Muscle of arm (tissue), 14 donors: ENCODE measurements at places on chromosomes 16 and 17. TPM values are rescaled to one million over a fixed set of nuclear protein-coding genes. Genes with fewer than 3 reads are reported as not detected.

- no peak for DNase-seq
Measured at GRCh38 chr16:21590796-21591195, 8.6 kb upstream of the METTL9 start.

DNA sequence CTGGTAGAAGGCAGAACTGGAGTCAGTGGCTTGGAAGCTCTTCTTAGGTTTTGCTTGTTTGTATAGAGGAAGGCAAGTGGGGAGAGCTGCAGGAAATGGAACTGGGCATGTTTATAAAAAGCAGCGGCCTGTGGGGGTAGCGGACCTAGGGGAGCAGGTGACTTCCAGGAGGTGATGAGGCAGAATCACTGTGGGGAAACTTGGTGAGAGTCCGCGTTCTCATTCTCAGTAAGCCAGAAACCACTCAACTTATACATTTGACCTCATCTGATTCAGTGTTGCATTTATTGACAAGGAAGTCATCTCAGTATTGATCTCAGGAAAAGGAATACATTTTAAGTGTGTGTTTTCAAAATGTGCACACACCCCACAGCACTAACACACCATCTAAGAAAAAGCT lies 299.8 kb downstream of the CNTNAP4 start:
- no peak for DNase-seq

DNA sequence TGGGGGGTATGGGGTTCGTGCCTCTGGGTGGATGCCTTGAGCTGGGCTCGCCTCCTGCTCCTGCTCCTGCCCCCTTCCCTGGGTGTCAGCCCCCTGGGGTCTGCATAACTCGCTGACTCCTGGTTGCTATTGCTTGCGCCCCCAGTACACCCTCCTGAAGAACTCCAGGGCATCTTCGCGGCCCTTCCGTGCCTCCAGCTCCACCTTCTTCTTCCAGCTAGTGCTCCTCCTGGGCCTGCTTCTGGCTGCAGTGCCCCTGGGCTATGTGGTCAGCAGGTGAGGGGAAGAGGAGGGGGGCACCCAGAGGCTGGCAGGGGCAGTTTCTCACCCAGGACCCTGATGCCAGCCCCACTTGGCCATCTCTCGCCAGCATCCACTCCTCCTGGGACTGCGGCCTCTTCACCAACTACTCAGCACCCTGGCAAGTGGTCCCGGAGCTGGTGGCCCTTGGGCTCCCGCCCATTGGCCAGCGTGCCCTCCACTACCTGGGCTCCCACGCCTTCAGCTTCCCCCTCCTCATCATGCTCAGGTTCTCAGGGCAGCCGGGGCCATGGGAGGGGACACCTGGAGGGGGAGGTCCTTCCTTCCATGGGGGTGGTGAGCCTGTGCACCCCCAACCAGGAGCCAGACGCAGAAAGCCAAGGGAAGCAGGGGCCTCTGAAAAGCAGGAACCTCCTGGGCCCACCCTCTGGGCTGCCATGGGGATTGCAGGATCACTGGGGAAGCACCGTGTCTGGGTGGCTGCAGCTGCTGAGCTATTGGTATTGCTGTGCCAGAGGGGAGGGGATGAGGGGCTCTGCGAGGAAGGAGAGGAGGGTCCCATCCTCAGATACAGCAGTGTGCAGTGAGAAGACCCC lies 7.8 kb upstream of the C17orf99 start:
- DNase-seq: no peak

GRCh38 chr16:62870554-62870953 lies 834.3 kb upstream of the CDH8 start:
- DNase-seq: no peak

DNA sequence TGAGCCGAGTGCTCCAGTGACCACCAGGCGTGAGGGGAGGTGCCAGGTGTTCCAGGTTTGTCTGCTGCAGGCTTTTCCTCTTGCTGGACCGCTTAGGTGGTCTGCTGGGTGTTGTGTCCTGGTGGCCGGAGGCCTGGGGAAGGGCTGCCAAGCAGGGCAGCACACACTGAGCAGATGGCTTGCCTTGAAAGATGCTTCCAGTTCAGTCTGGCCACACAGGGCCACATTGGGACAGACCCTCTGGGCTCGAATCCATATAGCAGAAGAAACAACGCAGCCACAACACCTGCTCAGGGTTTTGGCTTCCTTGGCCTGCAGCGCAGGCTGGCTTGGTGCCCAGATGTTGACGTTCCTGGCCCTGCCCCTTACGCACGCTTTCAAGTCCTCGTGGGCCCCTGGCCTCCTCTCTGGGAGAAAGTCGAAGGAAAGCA lies 24.8 kb downstream of the GINS2 start:
- DNase-seq: no peak

- no peak for DNase-seq
Measured at GRCh38 chr16:85213926-85214675, 101.8 kb upstream of the CIBAR2 start.

DNA sequence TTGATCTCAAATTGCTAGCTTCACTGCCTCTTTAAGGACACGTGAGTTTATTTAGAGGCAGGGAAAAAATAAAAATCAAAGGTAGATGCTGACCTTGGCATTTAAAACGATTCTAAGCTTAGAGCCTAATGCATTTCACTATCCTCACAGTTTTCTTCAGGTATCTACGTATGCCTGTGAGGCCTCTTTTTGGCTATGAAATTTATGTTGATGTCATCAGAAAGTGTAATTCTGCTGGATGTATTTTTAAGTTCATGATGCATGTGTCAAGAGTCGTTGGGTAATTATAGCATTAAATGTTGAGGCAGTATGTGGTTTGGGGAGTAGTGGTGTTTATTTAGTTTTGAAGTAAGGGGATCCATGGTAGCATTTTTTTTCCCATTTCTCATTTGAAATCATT lies 4.2 kb upstream of the KRTAP3-2 start:
- no peak for DNase-seq

DNA sequence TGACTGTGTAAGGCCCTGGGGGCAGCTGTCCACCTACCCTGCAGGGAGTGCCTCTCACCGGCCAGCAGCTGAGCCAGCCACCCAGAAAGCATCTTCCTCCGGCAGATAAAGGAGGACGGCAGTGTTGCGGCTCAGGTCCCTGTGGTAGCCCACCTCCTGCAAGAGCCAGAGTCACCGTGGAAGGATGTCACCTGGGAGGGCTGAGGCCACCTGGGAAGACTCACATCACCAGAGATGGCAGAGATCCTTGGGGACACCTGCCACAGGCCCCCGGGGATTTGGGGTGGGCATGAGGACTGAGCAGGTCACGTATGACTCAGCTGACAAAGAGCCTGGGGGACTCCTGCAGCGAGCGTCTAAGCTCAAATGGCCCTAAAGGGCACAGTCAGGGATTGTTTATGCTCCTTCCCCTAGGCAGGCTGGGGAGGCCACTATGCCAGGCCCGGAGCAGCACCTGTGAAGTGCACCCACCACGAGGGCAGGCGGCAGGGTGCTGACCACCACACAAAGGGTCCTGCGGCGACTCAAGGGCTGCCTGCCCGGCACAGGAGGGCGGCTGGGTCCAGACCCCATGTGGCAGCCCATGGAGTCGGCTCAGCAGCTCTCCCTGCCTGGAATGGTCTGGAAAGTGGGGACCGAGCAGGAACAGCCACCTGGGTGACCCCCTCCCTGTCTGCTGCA lies 44.1 kb downstream of the TNFRSF13B start:
- no peak for DNase-seq

ATP1B2 gene
- 30.8 TPM for polyA plus RNA-seq

C17orf78 gene
- polyA plus RNA-seq: not detected
